ENCODE measurements at places on chromosomes 16 and 17.

DNA sequence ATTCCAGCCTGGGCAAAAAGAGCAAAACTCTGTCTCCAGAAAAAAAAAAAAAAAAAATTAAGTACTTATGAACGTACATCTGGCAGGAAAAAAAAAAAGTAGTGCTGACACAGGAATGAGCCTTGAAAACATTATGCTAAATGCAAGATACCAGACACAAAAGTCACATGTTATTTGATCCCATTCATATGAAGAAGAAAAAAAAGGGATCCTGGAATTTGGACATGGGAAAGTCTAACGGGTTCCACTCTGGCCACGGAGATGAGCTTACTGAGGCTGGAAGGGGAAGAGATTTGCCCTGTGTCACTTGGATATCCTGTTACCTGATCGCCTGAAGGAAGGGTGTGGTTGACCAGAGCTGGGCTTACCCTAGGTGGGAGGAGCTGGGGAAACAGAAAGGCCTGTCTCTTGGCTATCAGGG is 251.9 kb downstream of the PARN start:
- no peak for DNase-seq

GRCh38 chr17:64161380-64162176 is 31.6 kb upstream of the ERN1 start:
- no peak for DNase-seq

GRCh38 chr17:17950806-17951205 is 21.4 kb downstream of the TOM1L2 start:
- no peak for DNase-seq

- DNase-seq: no peak
These were observed 77.0 kb upstream of the TMEM132E start for GRCh38 chr17:34502426-34502825.

GRCh38 chr16:30761427-30761927 is 385 bp downstream of the CFAP119 start:
- DNase-seq: no peak

GRCh38 chr17:9434642-9435057 is 141.0 kb downstream of the STX8 start:
- DNase-seq: no peak

- DNase-seq: no peak
These were observed 78.2 kb upstream of the NOL11 start for GRCh38 chr17:67639555-67639954.

- no peak for DNase-seq
These were observed 181.9 kb downstream of the CNTNAP4 start for GRCh38 chr16:76459111-76459510.

GRCh38 chr17:57234739-57235092 is 21.6 kb upstream of the MSI2 start:
- DNase-seq: no peak

DNA sequence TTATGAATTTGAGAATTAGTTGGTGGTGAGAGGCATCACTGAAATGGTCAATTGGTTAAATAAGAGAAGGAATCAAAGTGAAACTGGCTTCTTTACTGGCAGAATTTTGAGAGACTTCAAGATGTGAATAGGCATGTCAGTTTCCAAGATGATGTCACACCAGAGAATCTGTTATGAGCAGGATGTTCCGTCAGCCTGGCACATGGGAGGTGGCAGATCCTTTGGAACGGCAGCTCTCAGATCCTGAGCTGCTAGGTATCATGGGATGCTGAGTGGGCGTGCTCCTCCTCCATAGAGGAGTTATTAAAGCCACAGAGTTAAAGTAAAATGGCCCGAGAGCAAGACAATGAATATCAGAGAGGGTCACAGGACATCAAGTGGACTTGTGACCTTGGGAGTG is 444.3 kb upstream of the HSBP1 start:
- DNase-seq: no peak

DNA sequence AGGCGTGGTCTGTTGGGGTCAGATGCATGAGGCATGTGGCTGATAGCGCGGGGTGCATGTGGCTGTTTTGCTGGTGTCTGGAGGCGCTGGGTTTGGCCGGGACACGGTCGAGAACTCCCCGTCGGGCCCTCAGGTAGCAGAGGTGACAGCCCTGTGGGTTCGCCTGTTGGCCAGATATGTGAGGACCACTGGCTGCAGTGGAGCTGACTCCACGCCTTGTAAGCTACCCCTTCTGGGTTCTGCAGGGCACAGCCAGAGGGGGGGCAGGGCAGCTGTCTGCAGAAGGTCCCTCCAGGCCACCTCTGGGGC is 38.5 kb downstream of the SOX8 start:
- no peak for DNase-seq

DNA sequence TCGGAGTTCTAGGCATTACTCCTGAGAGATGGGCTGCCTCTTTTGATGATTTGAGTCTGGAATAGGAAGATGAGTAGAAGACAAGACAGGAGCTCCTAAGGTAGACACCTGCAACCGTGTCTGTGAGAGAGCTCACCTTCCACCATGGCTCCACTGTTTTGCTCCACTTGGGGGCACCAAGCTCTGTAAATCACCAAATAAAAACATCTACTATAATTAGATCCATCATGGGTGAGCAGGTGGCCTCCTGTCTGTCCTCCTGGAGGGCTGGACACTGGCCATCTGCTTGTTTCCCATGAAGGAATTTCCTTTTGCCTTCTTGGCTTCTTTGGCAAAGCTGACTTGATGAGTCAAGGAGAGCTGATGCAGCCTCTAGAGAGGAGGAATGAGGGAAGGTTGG is 179.0 kb downstream of the HAPSTR1 start:
- DNase-seq: no peak
